Tibial nerve (tissue), 4 donors: ENCODE measurements at places on chromosomes 12 and 14.

GRCh38 chr12:92289629-92290349 is 144.1 kb upstream of the BTG1 start:
- DNase-seq, result no peak
- H3K4me1 ChIP-seq, result peaks cover 4% of the 10 kb centered on the region
- no peak overlapping the region for H3K4me3 ChIP-seq

DNA sequence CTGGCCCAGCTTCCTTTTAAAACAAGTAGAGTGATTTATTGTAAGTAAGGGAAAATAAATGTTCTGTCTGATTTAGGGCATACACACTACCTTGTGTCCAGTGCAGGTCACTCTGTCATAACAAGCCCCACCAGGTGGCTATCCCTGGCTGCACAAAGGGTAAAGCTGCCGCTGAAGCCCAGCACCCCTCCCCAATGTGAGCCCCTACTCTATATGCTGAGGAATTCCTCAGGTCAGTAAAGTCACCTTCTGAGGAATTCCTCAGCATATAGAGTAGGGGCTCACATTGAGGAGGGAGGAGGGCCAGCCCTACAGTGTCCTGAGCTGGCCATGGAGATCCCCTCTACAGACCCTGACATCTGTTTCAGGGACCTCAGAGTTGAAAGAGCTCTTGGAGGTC is 67.2 kb downstream of the TBC1D30 start:
- no peak overlapping the region for H3K4me3 ChIP-seq
- H3K27ac ChIP-seq, result no peak overlapping the region
- H3K27me3 ChIP-seq, result peaks cover 4% of the 10 kb centered on the region
- no peak for DNase-seq

DNA sequence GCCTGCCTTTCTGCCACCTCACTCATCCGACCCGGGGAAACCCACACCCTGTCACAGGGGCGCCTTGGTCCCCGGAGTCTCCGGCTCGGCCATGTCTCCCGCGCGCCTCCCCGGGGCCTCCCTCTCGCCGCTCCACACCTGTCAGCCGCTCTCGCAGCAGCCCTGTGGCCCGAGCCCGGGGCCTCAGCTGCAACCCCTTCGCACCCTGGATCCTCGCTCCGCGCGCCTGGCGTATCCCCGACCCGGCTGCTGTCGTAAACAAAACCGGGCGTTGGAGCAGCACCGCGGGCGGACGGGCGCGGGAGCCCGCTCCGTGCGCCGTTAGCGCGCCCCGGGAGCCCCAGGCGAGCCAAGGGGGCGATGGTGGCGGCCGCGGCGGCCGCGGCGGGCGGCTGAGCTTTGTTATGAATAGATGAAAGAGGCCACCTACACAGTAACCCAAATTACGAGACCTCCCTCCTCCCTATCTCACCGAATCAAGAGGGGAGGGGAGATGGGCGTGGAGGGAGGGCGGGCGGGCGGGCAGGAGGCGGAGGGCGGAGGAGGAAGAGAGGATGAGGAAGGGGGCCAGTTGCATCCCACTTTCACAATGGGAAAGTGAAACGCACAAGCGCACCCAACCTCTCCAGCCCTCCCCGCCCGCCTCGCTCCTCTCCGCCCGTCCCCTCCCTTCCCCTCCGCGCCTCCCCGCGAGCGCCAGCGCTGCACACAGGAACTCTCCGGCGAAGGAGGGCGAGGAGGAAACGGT is at the start of gene PLXNC1:
PLXNC1 (plus strand) TSS at position 587 of the 748 bp plus-strand sequence. CDS start 395 bp downstream, outside the sequence.
- H3K27me3 ChIP-seq, result no peaks in the 10 kb centered on the region
- peak within 1 kb of the TSS; percentile 45 for H3K4me3 ChIP-seq
- no peaks in the 10 kb centered on the region for H3K36me3 ChIP-seq
- H3K27ac ChIP-seq, result no peak within 1 kb of the TSS
- DNase-seq, result no peak
- peaks cover 44% of the 10 kb centered on the region for H3K4me1 ChIP-seq

- H3K36me3 ChIP-seq, result no peaks in the 10 kb centered on the region
- DNase-seq, result no peak
- H3K4me1 ChIP-seq, result no peaks in the 10 kb centered on the region
- H3K4me3 ChIP-seq, result no peak overlapping the region
- H3K27me3 ChIP-seq, result peaks cover 57% of the 10 kb centered on the region
Measured at GRCh38 chr14:56821177-56821576, 10.9 kb upstream of the OTX2 start.

GRCh38 chr12:15863984-15864383 is 18.2 kb upstream of the STRAP start:
- H3K4me3 ChIP-seq, result no peak overlapping the region
- no peak for DNase-seq
- H3K4me1 ChIP-seq, result no peaks in the 10 kb centered on the region
- no peaks in the 10 kb centered on the region for H3K36me3 ChIP-seq
- H3K27me3 ChIP-seq, result no peaks in the 10 kb centered on the region
